ENCODE measurements at places on chromosomes 3 and 15. TPM values are rescaled to one million over a fixed set of nuclear protein-coding genes. Genes with fewer than 3 reads are reported as not detected.

GOLGA6L7 gene
- total RNA-seq: not detected

OR5H2 gene
- total RNA-seq: not detected

RCN2 gene
- 7.0 TPM for total RNA-seq

DAPK2 gene
- total RNA-seq: 0.81 TPM

DNA sequence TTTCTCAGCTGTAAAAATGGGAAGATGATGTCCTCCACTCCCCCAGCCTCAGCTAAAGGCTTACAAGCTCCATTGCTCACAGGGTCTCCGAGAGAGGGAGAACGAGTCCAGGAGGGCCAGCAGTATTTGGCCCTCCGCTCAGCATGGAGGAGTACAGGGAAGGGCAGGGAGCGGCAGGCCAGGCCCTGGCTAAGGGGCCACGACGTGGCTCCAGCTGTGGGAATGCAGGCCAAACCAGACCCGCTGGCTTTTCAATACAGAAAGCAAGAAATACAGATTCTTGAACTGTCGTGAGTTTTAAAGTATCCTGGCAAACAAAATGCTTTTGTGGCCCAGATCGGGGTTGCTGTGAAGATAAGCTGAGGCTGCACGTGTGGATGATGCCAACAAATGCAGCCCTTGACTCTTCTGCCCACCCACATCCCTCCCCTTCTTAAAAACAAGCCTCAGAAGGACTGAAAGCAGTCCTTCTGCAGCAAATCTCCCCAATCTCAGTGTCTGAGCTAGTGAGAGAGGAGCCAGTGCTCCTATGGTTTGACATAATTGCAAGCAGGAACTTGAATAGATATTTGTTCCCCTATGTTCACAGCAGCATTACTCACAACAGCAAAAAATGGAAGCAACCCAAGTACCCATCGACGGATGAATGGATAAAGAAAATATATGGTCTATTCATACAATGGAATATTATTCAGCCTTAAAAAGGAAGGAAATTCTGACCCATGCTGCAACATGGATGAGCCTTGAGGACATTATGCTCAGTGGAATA lies 18.5 kb upstream of the FBLN2 start:
- DNase-seq: no peak

- no peak for DNase-seq
These were observed 16.9 kb upstream of the RHCG start for GRCh38 chr15:89513284-89513683.

GRCh38 chr15:30001602-30002001 lies 81.2 kb upstream of the GOLGA8J start:
- no peak for DNase-seq

DNA sequence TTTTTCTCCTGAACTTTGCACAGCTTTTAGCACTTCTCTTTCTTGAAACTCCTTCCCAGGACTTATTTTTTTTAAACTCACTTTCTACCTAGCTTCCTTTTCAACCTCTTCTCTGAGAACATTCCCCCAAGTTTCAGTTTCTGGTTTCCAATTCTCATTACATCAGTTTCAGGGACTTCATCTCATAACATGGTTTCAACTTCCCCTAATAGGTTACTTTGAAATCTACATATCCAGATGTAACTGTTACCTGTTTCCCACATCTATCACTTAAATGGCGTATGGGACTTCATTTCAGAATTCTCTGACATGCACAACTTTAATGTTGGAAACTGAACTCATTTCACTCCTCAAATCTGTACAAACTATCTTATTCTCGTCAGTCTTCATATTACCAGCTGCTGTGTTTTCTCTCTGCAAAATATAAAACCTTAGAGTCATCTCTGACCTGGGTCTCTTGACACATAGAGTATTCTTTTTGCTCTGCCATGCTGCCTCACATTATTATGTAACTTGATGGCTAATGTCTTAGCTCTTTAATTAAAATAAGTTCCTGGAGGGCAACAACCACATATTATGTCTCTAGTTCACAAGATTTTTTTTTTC lies 58.4 kb downstream of the NME9 start:
- DNase-seq: no peak

DNA sequence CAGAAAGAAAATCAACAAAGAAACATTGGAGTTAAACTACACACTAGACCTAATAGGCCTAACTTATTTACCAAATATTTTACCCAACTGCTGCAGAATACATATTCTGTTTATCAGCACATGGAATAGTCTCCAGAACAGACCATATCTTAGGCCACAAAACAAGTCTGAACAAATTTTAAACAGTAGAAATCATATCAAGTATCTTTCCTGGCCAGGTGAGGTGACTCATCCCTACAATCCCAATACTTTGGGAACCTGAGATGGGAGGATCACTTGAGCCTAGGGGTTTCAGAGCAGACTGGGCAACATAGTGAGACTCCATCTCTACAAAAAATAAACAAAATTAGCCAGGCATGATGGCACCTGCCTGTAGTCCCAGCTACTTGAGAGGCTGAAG lies 18.1 kb upstream of the KPNA4 start:
- DNase-seq: no peak

DNA sequence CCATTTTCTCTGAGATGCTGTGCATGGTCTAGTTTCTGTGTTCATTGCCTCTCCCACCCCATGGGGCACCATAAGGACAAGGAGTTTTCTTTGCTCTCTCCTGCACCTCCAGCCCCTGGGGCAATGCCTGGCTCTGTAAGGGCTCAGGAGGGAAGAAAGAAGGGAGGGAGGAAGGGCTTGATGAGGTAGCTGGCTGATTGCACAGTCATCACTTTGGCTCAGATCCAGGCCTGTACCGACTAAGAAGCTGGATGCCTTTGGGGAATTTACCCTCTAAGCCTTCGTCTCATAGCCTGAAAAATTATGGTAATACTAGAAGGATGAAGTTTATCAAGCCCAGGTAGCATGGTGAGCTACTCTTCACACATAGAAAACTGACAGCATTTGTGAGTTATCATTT lies 382.9 kb downstream of the GABRG3 start:
- DNase-seq: no peak

Data from hematopoietic multipotent progenitor cell (in vitro differentiated cells).